ENCODE measurements at places on chromosomes 7 and 10.

DNA sequence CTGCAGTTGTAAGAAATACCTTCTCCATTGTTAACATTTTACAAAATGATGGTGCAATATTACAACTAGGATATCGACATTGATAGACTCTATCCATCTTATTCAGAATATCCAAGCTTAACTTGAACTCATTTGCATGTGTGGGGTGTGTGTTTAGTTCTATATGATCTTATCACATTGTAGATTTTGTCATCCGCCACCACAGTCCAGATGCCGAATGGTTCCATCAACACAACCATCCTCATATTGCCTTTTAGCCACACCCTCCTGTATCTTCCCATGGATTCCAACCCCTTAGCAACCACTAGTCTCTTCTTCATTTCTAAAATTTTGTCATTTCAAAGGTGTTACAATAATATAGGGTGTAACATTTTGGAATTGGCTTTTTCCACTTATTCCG lies 452.9 kb upstream of the AKR1E2 start:
- DNase-seq, result no peak

- DNase-seq, result no peak
Observed at GRCh38 chr10:12181065-12181775, 14.5 kb downstream of the NUDT5 start.

DNA sequence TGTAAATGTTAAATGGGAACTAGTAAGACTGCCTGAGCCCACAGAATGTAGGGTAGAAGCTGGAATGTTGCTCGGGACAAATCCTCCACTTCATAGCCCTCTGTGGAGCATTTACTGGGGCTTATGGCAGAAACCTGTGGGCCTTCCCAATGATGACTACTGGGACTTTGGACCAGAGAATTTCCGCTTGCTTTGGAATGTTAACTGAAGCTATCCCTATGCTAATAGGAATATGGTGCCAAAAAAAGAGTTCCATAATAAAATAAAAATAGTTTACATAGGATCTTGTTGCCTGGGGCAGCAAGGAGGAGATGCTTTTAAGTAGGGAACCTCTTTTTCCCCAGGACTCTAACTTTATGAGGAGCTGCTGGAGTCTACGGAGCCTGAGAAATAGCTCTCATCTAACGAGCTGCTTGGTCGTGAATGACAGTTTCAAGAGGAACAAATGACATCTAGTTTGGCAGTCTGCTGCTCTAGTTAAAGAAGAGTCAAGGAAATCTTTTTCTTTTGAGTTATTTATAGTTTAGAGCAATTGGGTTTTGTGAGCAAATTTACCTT lies 5.7 kb upstream of the DYNC2I1 start:
- DNase-seq, result no peak

DNA sequence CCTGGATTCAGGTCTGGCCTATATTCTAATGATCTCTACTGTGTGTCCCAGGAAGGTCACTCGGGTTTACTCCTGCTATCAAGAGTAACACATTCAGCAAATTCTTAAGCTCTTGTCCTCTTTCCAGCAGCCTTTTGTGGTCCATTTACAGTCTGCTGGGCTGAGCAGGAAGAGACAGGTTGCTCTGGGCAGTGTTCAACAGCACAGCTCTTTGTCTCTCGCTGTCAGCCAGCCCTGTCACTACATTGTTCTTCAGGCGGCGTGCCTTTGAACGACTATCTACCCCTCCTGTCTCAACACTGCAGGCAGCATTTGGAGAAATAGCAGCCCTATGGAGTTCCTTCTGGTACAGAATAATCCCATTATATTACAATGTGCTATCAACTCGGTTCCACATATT lies 192.2 kb upstream of the TBX20 start:
- no peak for DNase-seq

DNA sequence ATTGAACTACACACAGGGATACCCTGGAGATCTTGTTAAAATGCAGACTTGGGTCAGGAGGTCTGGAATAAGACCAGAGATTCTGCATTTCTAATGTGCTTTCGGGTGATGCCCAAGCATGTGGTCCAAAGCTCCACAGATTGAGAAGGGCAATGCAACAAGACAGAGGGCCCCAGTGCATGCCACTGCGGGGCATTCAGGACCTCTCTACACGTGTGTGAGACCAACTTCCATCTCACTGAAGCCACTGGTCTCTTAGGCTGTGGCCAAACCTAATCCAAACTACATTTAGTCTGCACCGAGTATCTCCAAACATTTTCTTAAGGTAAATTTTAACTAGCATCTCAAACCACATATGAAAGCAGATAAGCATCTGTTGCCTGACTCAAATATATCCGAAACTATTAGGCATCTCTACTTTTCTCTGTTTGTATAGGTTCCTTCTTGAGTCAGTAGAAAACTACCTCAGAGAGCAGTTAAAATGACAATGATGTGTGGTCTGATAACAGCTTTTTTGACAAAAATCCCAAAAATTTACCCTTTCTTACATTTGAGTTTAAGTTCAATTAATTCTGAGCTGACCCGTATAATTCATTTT lies 107.5 kb downstream of the ELMO1 start:
- DNase-seq, result no peak

Measured in foreskin fibroblast (primary cell).